Daoy (cell line): ENCODE measurements at places on chromosomes 12 and 14. TPM values are rescaled to one million over a fixed set of nuclear protein-coding genes. Genes with fewer than 3 reads are reported as not detected.

Gene SNW1
- total RNA-seq = 133 and 175 TPM in 2 replicates

Gene ZNF891
- 0.51 and 0.77 TPM in 2 replicates for total RNA-seq

Gene FAM222A
- total RNA-seq = 1.0 and 2.4 TPM in 2 replicates

Gene MIPOL1
- total RNA-seq = 16.0 and 28.0 TPM in 2 replicates

- DNase-seq = no peak
These were observed 230.3 kb downstream of the AACS start for GRCh38 chr12:125295550-125295949.

GRCh38 chr12:31234955-31235867 lies 90.7 kb downstream of the SINHCAF start:
- DNase-seq = peak; percentile 54

DNA sequence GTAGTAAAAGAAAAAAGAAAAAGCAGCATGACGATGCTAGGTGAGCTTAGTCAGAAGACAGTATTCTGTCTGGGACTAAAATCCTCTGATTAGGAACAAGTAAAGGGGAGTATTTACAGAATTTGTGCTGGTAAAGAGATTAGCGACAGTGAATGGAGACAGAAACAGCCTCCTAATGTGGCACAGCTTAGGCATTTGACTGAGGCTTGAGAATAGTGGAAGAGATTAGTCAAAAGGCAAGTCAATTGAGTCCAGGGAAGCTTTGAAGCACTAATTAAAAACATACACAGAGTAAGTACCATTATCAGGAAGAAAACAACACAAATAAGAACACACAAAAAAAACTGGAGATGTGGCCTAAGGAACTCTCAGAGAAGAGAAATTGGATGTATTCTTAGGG lies 131.9 kb upstream of the CLEC14A start:
- DNase-seq = no peak

DNA sequence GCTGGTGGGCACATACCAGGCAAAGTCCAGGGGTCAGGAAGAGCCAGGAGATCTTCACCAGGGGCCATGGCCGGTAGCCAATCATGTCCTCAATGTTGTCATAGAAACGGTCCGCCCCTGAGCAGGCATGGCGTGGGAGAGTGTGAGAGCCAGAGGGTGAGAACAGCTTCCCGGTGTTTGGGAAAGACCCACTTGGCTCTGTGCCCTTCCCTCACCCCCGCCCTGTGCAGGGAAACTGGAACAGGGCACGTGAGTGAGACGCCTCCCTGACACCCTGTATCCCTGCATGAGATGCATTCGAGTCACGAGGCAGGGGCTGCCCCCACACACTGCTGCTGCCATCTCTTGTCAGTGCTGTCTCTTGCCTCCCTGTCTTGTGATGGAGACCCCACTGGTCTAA lies 20.7 kb downstream of the SLC6A12 start:
- DNase-seq = peak; percentile 42

DNA sequence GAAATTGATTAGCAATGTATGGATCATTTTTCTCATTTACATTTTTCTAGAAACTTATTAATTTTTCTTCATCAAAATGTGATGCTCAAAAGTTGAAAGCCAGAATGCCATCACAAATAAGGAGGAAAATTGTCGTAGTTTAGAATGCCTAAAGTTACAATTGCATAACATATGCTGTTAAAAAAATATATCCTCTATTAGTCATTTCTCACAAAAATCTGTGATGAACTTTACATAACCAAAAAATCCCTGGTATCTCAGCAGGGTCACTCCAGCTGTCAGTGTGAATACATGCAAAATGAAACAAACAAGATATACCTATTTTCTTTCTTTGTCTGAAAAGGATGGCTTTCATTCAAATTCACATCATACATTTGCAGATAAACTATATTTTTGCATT lies 358.9 kb downstream of the PAWR start:
- no peak for DNase-seq
